Ureter (tissue), 1 donor: ENCODE measurements at places on chromosomes 12 and 14.

DNA sequence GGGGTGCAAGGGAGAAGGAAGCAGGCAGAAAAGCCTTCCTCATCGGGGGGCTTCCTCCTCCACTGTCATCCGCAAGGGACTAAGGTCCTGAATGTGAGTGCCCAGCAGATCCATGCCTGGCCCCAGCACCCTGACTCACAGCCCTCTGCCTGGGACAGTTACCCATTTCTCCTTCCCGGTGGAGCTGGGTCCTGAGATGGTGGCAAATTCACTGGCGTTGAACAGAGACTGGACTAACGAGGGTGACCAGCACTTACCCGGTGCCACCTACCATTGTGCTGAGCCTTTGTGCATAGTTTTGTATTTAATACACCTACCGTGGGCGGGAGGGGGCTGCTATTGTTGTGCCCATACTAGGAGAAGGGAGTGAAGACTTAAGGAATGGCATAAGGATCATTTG is 30.9 kb upstream of the PLEKHG6 start:
- no peak for DNase-seq

GRCh38 chr12:9961106-9961505 is 10.1 kb upstream of the CLEC12A start:
- no peak for DNase-seq

- no peak for DNase-seq
These were observed 33.0 kb downstream of the FOXN3 start for GRCh38 chr14:89384023-89384422.

GRCh38 chr14:33871394-33871793 is 79.5 kb downstream of the EGLN3 start:
- DNase-seq, result no peak

GRCh38 chr14:101251812-101252442 is 309.4 kb upstream of the DIO3 start:
- DNase-seq, result no peak

DNA sequence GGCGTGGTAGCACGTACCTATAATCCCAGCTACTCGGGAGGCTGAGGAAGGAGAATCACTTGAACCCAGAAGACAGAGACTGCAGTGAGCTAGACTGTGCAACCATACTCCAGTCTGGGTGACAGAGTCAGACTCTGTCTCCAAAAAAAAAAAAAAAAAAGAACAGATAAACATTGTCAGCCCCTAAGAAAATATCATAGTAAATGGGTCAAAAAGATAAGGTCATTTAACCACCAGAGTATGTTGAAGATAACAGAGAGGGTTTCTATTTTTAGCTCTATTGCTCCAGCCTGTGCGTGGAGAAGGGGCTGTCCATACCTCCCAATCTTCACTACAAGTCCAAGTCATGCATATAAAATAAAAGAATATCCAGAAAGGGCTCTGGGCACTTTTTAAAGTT is 15.4 kb downstream of the LGMN start:
- DNase-seq, result no peak

- peak; percentile 45 for DNase-seq
These were observed 27.5 kb downstream of the HVCN1 start for GRCh38 chr12:110661337-110661972.

GRCh38 chr12:65740873-65741600 is 83.2 kb upstream of the HMGA2 start:
- peak; percentile 55 for DNase-seq

GRCh38 chr12:123571343-123571813 is 13.0 kb upstream of the TMED2 start:
- no peak for DNase-seq

DNA sequence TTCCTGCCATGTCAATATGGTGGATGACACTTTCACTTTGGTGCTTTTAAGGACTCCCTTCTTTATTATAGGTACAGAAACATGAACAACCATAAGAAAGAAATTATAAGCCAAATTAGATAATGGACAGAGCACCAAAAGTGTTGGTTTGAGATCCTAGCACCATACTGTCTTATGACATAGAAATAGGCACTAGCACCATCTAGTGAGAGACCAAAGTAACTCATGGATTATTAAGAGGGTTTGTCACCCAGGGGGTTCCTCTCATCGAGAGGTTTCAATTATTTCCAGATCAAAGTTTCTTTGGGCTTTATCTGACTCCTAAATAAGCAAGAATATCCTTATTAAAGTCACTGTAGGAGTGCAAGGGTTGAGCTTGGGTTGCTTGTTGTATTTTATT is 153.0 kb upstream of the DIO2 start:
- DNase-seq, result no peak

- DNase-seq, result no peak
These were observed 31.4 kb downstream of the ETNK1 start for GRCh38 chr12:22656376-22656775.

- no peak for DNase-seq
These were observed 135.3 kb downstream of the AEBP2 start for GRCh38 chr12:19574601-19575000.

- DNase-seq, result no peak
These were observed 128.7 kb upstream of the C14orf180 start for GRCh38 chr14:104450811-104451401.

- no peak for DNase-seq
These were observed 89.3 kb downstream of the DUSP6 start for GRCh38 chr12:89262855-89263552.

DNA sequence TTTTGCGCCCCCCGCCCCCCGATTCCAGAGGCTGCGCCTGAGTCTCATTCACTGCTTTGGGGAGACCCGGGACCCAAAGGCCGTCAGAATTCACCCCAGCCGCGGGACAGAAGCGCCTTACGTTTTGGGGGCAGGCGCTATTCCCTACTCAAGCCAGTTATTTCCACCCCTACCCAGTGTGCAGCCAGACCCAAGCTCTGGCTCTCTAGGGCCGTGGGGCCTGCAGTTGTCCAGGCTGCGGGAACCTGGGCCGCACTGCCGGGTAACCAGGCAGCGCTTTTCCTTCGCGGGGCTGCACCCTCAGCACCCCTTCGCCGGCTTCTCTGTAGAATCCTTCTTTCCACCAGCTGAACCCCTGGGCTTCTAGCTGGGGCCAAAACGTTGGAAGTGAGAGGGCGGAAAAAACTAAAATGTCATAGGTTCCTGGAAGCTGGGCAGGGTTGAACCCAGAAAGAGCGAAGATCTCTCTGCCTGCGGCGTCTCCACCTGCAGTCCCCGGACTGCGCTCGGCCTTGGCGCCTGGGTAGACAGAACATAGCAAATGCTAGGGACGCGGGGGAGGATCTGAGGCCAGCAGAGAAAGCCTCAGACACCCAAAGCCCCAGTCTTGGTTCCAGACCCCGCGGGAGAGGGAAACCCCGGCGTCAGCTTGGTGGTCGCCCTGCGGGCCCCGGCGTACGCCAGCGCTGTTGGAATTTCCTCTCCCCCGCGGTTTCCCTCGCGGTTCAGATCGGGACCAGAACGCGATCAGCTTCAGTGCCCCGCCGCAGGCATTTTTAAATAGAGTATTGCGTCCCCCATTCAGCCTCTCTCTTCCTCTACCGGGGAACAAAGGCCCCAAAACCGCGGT is 18.3 kb downstream of the TBX3 start:
- DNase-seq, result no peak

DNA sequence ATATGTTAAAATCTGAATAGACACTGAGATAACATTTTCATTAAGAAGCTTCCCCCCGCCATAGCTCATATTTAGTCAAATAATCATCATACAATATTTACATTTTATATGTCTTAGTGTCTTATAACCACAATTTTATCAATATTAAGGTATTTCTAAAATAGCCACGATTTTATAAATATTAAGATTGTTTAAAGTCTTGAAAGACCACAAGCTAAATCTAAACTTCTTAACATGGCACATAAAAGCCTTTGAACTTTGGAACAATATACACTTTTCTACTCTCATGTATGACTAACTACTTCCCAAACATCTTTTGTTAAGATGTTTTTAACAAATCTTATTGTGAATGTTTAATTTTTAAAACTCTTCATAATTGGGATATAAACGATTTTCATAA is 6.5 kb downstream of the USP44 start:
- no peak for DNase-seq

GRCh38 chr12:53980104-53980801 is 4.7 kb upstream of the HOXC10 start:
- DNase-seq, result no peak

DNA sequence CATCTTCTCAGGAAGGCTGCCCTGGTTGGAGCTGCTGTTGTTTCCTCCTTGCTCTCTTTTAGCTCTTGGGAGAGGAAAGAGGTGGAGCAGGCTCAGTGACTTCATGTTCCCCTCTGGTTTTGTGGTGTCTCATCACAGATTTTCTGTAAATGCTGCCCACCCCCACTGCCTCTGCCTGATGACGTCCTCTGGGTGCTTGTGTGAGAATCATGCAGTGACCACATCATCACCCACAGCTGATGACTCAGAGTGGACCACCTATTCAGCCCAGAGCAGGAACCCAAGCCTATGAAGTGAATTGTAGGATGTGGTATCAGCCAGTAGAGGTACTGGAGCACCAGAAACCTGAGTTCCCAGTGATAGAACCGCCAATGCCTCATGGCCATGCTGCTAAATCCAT is at the start of gene GZMB:
TSS of gene GZMB (minus strand) at position 33 of the 400 bp plus-strand sequence. CDS start at position 3, 30 bp downstream.
- DNase-seq, result no peak

DNA sequence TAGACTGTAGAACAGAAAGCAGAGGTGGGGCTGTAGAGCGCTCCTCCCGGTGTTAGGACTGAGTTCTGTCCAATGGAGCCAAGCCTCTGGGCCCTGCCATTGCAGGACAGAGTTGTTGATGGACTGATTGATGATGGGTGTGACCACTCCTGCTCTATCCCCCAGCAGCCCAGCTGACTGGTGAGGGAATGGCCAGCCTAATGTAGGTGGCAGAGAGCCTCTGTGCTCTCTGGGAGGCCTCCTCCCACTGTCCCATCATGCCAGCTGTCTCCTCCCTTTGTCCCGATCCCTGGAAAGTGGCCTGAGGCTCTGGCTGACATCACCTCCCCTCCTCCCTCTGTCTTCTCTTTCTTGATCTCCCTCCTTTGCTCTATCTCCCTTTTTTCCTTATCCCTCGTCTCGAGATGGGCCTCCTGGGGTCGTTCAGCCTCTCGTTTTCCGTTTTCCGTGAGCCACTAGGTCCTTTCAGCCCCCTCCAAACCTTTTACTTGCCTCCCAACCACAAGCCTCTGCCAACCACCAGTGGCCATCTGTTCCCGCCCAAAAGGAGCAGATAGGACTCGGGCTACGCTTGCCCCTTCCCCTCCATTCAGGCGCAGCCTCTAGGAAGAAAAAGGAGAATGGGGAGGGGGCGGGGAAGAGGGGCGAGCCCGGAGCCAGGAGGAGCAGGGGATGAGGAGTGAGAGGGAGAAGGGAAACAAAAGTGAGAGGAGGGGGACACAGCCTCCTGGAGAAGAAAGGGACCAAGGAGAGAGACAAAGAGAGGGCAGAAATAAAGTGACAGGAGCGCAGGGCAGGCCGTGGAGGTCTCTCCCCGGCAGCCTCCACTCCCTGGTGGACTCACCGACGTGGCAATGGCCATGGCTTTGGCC is 572 bp downstream of the EFS start:
- peak; percentile 63 for DNase-seq

- no peak for DNase-seq
These were observed 17.6 kb upstream of the TRAF3 start for GRCh38 chr14:102759456-102760187.

- DNase-seq, result no peak
These were observed 18.5 kb upstream of the BHLHE41 start for GRCh38 chr12:26143291-26143690.

- DNase-seq, result peak; percentile 66
These were observed 853 bp downstream of the USP5 start for GRCh38 chr12:6852651-6853354.

GRCh38 chr12:88303335-88303734 is 161.2 kb downstream of the TMTC3 start:
- DNase-seq, result no peak

GRCh38 chr12:91109581-91110310 is 1.5 kb downstream of the LUM start:
- DNase-seq, result no peak

GRCh38 chr12:116201359-116201758 is 76.1 kb downstream of the MED13L start:
- DNase-seq, result no peak

GRCh38 chr14:36661506-36662257 is at the start of gene PAX9:
PAX9 (plus strand) TSS chr14:36661860; CDS start chr14:36662090, 230 bp downstream.
- DNase-seq, result peak; percentile 86

GRCh38 chr12:13288501-13288900 is 92.0 kb downstream of the EMP1 start:
- no peak for DNase-seq

DNA sequence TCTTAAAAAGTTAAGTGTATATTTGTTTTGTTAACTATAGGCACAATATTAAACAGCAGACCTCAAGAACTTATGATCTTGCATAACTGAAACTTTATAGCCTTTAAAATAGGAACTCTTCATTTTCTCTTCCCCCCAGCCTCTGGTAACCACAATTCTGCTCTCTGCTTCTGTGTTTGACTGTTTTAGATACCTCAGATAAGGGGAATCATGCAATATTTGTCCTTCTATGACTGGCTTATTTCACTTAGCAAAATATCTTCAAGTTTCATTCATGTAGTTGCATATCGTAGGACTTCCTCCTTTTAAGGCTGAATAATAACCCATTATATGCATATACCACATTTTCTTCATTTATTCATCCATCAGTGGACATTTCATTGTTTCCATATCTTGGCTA is 131.3 kb downstream of the PTPRO start:
- no peak for DNase-seq

DNA sequence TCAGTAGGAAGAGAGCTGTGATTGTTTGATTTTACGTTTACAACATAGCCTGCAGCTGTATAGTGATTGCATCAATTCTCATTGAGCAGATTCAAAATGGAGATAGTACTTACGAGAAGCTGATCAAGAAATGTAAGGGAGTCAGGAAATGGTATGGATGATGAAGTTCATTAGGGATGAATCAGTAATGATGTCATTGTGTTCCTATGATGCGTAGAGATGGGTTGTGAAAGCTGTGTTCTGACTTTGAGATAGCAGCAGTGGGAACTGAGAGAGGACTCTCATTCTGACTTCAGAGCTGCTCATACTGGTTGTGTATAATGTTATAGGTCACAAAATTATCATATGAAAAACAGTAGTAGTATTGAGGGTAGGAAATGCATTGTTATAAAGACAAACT is 44.0 kb downstream of the TTLL5 start:
- DNase-seq, result no peak

DNA sequence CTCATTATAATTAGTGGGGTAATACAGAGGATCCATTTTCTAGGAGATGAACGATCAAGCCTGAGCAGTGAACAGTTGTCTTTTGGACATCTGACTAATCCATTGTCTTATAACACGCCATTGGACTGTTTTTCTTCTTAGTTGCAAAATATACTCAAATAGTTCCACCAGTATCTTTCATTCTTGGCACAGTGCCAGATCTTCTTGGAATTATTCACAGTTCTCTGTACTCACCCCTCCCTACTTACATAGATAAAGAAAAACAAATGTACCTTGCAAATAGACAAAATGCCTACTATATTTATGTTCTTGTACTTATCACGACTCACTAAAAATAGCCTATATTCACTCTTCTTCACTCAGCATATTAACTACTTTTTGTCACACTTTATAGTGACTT is 3.8 kb downstream of the CBLN3 start:
- DNase-seq, result no peak

- no peak for DNase-seq
These were observed 125.0 kb upstream of the PZP start for GRCh38 chr12:9333161-9333560.

GRCh38 chr12:68491204-68491960 is 119.3 kb upstream of the RAP1B start:
- DNase-seq, result no peak

- DNase-seq, result no peak
These were observed 159.4 kb downstream of the TSPAN9 start for GRCh38 chr12:3236345-3237187.
